ENCODE measurements at places on chromosomes 2 and 18. TPM values are rescaled to one million over a fixed set of nuclear protein-coding genes. Genes with fewer than 3 reads are reported as not detected.
A peak's percentile ranks its signal among the peaks of the same experiment; 100 is the strongest.

GRCh38 chr2:198309673-198310280, 505.4 kb downstream of the PLCL1 start:
- no peak overlapping the region for H3K4me3 ChIP-seq
- peaks cover 8% of the 10 kb centered on the region for H3K27me3 ChIP-seq
- DNase-seq, result no peak
- H3K36me3 ChIP-seq, result no peaks in the 10 kb centered on the region

The LRRC30 gene
- total RNA-seq, result not detected

GRCh38 chr2:143581134-143581533, 451.9 kb downstream of the ARHGAP15 start:
- H3K4me3 ChIP-seq, result no peak overlapping the region
- peaks cover 10% of the 10 kb centered on the region for H3K4me1 ChIP-seq
- H3K27ac ChIP-seq, result no peak overlapping the region
- no peaks in the 10 kb centered on the region for H3K27me3 ChIP-seq

GRCh38 chr2:230578106-230578505, 134.5 kb upstream of the CAB39 start:
- no peak overlapping the region for H3K4me3 ChIP-seq
- H3K27me3 ChIP-seq, result peaks cover 4% of the 10 kb centered on the region
- DNase-seq, result no peak
- H3K27ac ChIP-seq, result no peak overlapping the region
- no peaks in the 10 kb centered on the region for H3K36me3 ChIP-seq

- no peaks in the 10 kb centered on the region for H3K27me3 ChIP-seq
- DNase-seq, result peak; percentile 32
- no peaks in the 10 kb centered on the region for H3K4me1 ChIP-seq
- H3K4me3 ChIP-seq, result no peak overlapping the region
- no peaks in the 10 kb centered on the region for H3K36me3 ChIP-seq
- H3K27ac ChIP-seq, result no peak overlapping the region
Observed at GRCh38 chr2:98664323-98664722, 55.9 kb downstream of the UNC50 start.
